Activated CD4-positive, alpha-beta T cell treated with anti-CD3 and anti-CD28 coated beads for 24 hours (primary cell): ENCODE measurements at places on chromosomes 6 and 20.

- DNase-seq = no peak
Observed at GRCh38 chr20:24871480-24872213, 77.4 kb upstream of the CST7 start.

DNA sequence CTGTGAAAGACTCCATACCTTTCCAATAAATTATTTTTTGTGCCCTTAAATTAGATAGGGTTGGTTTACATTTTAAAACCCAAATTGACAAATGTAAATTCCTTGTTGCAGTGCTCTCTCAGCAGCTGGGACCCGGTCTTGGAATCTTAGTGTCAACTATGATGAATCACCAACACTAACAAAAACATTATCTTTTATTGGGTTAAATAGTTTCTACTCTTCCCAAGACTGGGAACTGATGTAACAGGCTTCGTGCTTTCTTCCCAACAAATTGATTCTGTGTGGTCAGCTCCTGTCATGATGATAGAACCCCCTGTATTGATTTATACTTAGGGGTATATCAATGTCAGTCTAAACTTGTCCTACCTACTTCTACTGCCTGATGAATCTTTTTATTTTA, 23.2 kb upstream of the AHI1 start:
- no peak for DNase-seq

DNA sequence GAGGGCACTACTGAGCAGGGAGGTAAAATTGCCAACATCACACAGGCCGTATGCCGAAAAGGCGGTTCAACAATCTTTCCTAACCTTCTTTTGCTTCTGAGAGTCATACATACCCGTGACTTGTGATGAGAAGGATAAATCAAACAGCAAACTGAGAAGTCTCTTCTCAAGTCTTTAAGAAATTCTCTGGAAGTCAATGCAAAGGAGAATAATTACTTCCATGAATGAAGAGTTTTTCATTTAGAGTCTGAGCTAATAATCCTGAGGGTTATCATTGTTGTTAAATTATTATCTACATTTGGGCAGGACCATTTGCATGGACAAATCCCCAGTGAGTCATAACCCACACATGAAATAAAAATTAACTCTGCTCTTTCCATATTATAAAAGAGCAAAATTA, 22.4 kb upstream of the ILRUN start:
- DNase-seq = no peak

- no peak for DNase-seq
Observed at GRCh38 chr6:45049188-45049843, 278.8 kb upstream of the RUNX2 start.

DNA sequence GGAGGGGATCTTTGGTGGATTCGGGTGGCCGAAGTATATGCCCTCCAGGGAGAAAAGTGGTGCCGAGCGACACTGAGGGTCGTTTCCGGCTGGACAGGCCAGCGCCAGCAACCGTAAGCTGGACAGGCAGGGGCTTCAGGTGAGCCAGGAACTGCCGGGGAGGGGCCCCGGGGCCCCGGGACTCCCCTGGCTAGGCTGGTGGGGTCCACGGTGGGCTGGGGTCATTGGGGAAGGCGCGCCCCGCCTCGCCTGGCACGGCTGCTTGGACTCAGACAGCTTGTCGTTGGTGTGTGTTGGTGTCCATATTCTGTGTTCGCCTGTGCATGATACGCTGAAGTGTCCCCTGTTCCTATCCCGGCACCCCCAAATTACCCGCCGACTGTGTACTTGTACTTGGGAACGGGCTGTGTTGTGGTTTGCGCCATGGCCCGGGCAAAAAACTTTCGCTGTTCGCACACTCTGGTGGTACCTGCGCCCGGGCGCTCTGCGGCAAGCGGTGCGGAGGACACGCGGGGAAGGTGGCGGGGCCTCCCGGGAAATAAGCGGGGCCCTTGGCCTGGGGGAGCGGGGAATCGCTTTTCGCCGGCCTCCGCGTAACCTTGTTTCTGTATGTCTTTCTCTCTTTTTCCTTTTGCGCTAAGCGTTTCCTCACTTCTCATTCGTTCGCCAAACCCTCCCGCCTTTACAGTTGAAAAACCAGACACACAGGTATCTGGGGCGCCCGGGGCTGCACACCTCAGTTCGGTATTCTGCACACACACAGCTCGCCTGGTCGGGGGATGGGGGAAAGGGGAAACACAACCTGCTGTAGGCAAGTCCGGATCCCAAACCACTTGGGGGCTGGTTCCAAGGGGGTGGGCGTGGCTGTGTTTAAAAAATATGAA, 3.2 kb downstream of the GNAS start:
- DNase-seq = no peak

- no peak for DNase-seq
Observed at GRCh38 chr20:58268421-58268821, 40.0 kb upstream of the ANKRD60 start.
